ENCODE measurements at places on chromosomes 13 and 19. TPM values are rescaled to one million over a fixed set of nuclear protein-coding genes. Genes with fewer than 3 reads are reported as not detected.

DNA sequence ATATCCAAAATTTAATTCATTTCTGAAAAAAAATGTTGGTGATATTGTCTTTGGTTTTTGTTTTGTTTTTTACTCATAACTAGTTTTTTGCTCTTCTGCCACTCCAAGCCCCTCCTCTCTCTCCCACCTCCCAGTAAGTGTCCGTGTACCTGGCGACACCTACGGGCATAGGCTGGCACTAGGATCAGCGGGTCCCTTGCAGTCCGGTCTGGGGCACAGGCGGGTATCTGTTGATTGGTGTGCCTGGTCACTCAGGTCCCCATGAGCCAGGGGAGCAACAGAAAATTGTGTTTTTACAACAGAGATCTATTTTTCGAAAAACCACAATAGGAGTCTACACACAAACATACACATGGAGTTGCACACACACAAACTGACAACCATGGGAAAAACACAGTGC is 104.8 kb downstream of the ZIC5 start:
- DNase-seq = no peak

DNA sequence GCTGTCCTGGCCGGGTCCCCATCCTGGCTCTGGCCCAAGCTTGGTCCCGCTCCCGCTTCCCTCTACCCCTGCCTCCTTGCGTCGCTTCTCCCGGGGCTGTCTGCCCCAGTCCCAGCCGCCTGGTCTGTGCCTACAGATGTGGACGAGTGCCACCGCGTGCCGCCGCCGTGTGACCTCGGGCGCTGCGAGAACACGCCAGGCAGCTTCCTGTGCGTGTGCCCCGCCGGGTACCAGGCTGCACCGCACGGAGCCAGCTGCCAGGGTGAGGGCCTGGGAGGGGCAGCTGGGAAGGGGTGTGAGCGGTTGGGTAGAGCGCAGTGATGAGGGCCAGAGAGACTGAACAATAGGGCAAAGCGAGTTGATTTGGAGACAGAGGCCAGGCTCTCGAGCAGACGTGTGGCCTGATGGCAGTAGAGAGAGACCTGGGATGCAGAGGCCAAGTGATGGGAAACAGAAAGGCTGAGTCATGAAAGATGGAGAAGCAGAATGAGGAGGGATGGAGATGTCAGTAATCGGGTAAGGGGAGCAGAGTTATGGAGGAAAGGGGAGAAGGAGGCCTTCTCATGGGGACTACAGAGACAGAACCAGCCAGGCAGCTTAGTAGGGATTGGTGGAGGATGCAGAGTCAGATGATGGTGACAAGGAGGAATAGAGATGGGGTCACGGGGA is 9.4 kb downstream of the LTBP4 start:
- no peak for DNase-seq

Gene LIN37
- 23.5 TPM for total RNA-seq

Gene NKPD1
- 0.05 TPM for total RNA-seq

All from Panc1 (cell line).